ENCODE measurements at places on chromosomes 2 and 18.

- no peak for DNase-seq
Observed at GRCh38 chr2:160352500-160352899, 141.1 kb downstream of the RBMS1 start.

DNA sequence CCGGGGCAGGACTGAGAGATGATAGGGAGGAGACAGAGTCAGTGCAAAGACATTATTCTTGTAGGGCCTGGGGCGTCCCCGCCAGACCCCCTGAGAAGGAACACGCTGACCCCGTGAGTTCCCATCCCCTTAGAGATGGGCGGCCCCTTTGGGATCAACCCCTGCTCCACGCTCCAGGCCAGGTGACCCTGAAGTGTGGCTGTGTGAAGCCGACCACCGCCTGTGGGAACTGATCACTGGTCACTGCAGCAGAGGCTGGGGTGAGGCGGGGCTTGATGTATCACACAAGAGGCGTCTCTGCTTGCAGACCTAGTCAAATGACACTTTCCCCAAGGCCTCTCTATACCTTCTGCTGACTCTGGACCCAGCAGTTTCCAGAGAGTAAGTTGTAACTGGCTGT lies 157.4 kb upstream of the TWIST2 start:
- no peak for DNase-seq

DNA sequence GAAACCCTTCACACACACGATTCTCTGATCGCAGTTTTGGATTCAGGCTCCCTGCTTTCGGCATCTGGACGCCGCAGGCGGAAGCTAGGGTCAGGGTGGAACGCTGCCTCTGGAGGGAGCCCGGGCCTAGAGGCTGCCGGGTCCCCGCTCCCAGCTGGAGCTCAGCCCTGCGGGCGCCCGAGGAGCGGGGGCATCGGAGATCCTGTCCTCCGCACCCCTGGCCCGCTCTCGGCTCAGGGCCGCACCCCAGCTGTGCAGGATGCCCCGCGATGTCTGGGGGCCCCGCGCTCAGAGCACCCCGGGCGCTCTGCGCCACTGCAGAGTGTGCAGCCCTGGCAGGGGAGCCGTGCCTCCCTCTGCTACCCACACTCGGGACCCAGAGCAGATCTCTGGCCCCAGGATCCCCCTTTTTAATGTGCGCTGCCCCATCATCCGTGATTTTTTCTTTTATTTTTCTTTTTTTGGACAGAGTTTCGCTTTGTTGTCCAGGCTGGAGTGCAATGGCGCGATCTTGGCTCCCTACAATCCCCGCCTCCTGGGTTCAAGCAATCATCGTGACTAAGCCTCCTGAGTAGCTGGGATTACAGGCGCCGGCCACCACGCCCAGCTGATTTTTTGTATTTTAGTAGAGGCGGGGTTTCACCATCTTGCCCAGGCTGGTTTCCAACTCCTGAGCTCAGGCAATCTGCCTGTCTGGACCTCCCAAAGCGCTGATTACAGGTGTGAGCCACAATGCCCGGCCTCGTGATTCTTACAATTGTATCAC lies 54.8 kb upstream of the TUBA3E start:
- DNase-seq = no peak

DNA sequence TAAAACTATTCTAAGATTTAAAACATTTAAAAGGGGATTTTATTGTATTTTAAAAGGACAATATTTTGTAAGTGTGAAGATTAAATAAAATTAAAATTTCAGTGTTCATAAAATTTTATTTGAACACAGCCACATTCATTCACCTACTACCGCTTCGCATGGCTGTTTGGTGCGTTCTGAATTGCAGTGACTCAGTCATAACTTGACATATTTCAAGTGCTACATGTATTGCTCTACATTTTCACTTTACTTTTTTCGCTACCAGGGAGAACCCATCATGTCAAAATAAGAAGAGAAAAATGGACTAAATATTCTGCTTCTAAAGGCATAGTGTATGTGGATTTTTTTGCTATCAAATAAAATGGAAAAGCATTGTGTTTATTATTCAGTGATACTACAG lies 8.7 kb downstream of the PTH2R start:
- no peak for DNase-seq

GRCh38 chr2:3759761-3760160 lies 56.4 kb downstream of the DCDC2C start:
- no peak for DNase-seq

DNA sequence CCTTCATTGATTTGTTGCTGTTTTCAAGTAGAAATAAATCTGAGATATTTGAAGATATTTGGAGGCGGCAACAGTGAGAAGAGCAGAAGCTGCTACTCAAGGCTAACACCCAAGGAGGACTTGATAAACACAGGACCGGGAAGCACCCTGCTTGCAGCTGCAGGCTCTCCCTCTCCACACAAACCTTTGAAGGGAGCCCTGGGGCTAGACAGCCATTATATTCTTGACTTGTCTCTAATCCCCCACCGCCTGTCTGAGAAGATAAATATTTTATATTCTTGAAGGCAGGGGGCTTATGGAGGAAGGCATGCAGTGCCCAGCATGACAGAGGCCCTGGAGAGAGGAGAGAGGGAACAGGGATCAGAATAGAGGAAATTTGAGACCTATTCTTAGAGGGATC lies 50.9 kb upstream of the SMAD2 start:
- no peak for DNase-seq

GRCh38 chr2:100222844-100223243 lies 80.5 kb upstream of the AFF3 start:
- no peak for DNase-seq

DNA sequence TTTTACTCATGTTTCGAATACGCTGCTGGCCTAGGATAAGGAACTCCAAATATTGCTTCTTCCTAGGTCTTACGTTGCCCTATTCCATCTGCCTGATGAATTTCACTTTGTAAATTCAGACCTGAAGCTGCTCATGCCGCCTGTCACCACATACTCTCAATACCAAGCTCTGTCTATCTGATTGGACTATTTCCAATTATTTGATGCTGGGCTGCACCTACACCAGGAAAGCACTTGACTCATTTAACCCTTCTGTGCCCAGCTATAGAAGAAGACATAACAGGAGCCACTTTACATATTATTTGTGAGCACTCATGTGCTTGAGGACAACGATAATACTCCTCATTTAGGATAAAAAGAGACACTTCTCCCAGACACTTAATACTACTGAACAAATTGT lies 1293.9 kb upstream of the LRRTM1 start:
- DNase-seq = no peak

GRCh38 chr2:145930318-145930717 lies 1410.4 kb upstream of the ZEB2 start:
- no peak for DNase-seq

- DNase-seq = no peak
Observed at GRCh38 chr18:14781671-14782070, 33.7 kb downstream of the ANKRD30B start.

GRCh38 chr2:181063696-181064095 lies 83.3 kb downstream of the UBE2E3 start:
- no peak for DNase-seq

GRCh38 chr2:95062242-95063085 lies 37.0 kb downstream of the MAL start:
- no peak for DNase-seq

- no peak for DNase-seq
Observed at GRCh38 chr2:210224941-210225672, at the start of gene ACADL. Gene ACADL (minus strand): TSS chr2:210225447. CDS start chr2:210225263, 184 bp downstream.

DNA sequence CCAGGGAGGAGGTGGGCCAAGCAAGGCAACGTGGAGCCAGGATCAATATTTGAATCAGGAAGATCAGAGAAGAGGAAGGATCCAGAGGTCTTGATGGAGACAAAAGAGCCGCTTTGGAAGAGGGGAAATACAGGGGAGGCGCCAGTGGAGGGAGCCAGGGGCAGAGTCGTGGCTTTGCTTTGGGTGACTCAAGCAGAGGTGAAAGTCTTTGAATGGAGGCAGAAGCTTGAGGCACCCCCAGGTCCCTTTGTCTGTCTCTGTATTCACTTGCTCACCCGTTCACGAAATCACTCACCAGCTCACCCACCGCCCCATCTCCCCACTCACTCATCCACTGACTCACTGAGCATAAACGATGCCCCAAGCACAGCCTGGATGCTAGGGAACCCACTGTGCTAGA lies 134.1 kb downstream of the ACOXL start:
- DNase-seq = no peak

GRCh38 chr2:241317391-241317790 lies 1.7 kb downstream of the SEPTIN2 start:
- no peak for DNase-seq

- no peak for DNase-seq
Observed at GRCh38 chr18:42268186-42268725, 313.2 kb downstream of the PIK3C3 start.

DNA sequence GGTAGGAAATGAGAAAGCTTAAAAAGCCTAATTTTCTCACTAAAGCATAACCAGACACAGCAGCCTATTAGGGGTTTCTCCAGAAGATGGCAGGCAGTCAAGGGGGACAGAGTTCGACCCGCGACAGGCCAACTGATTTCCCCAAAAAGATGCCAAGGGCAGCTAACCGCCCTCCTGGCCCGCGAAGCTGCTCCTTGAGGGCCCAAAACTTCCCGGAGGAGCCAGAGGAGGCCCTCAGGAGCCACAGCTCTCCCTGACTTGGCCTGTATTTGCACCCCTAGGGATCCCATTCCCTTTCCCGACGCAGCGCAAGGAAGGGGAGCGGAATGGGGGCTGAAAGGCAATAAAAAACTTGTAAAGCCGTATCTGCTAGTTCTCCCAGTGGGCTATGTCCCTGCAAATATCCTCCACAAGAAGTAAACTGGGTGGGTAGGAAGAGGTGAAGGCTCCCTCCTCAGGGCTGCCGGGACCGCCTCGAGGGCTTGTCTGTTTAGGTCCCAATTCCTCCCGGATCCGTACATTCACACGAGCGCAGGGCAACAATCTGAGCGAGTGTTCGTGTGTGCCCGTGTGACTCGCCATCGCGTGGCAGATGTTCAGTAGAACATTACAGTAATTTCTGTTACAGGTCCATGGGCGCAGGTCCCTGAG lies 756 bp upstream of the NAGK start:
- no peak for DNase-seq

GRCh38 chr2:12124790-12125189 lies 378.4 kb downstream of the LPIN1 start:
- no peak for DNase-seq

Measured in activated CD8-positive, alpha-beta memory T cell treated with anti-CD3 and anti-CD28 coated beads, Interleukin-2, amount 50 U/mL, for 4 hours (primary cell).